ENCODE measurements at places on chromosomes 1 and 21.

- no peak for DNase-seq
These were observed 54.8 kb downstream of the RAB3GAP2 start for GRCh38 chr1:220217383-220217988.

GRCh38 chr1:224730965-224731364 is 114.8 kb downstream of the CNIH3 start:
- DNase-seq: no peak

GRCh38 chr1:16387201-16388188 is 20.5 kb downstream of the SZRD1 start:
- no peak for DNase-seq

DNA sequence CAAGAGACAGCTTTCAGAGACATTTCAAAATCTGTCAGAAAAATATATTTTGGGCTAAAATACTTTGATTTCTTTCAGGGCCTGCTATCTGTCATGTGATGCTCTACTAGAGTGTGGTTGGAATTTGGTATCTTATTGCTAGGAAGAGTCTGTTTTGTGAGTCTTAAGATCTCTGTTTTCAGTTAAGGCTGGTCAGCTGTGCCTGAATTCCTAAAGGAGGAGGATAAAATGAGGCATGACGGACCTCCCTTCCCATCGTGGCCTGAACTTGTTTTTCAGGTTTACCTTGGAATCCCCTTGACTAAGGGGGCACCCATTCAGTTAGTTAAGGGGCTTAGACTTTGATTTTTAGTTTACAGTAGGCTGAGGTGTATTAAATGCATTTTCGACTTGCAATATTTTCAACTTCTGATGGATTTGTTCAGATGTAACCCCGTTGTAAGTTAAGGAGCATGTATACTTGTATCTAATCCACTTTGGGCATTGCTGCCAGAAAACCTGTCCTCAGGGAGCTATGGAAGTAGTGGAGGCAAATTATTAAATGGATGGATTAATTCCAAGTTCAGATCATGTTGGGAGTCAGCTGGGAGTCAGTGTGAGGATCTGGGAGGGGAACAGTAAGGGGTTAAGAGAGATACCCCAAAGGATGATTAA is 18.3 kb downstream of the CAPN2 start:
- DNase-seq: no peak

- no peak for DNase-seq
These were observed 51.3 kb upstream of the RIPK4 start for GRCh38 chr21:41817877-41818855.

- DNase-seq: no peak
These were observed 147.0 kb downstream of the CLEC20A start for GRCh38 chr1:178349801-178350200.

GRCh38 chr1:32681509-32681908 is 21.1 kb downstream of the SYNC start:
- DNase-seq: no peak

DNA sequence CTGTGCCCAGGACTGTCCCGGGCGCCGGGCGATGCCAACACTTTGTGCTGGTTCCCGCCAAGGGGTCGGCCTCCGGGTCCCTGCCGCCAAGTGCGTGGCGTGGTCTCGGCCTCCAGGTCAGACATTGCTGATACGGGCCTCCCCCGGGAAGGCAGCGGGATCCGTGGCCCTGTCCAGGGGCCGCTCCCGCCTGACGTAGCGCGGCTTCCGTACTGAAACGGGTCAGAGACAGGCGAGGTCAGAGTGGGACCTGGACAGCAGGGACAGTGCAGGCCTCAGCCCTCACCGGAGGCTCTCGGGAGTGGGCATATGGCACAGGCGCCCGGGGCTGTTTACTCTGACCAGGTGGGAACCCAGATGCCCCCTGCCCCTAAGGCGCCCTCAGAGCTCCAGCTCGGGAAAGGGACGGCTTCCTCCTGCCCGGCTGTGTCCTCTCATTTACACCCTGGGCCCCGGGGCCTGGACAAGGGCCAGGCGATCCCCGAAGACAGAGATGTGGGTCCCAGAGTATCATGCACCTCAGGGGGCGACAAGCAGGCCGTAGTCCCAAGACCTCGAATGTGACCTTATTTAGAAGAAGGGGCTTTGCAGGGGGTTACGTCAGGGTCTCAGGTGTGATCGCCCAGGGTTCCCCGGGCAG is 8.8 kb upstream of the RNF223 start:
- no peak for DNase-seq

DNA sequence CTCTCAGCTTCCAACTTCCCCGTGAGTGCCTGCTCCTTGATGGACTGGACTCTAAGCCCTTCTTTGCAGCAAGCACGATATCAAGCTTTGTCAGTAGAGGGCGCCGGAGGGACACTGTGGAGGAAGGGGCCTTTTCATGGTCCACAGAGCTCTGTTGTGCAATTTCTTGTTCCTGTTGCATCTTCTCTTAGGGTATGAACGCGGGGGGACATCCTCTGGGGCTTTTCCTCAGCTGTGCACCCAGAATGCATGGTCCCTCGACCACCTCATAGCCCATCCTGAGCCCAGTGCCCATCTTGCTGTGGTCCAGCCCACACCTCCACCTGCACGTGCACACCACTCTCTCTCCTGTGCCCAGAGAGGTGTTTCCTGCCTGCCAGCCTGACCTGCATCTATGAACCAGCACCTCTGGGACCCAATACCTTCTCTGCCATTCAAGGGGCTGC is 556.8 kb downstream of the PTPRU start:
- no peak for DNase-seq

- no peak for DNase-seq
These were observed 32.8 kb downstream of the DPT start for GRCh38 chr1:168696125-168696760.

- DNase-seq: no peak
These were observed 24.2 kb downstream of the TNFRSF9 start for GRCh38 chr1:7916501-7916830.

DNA sequence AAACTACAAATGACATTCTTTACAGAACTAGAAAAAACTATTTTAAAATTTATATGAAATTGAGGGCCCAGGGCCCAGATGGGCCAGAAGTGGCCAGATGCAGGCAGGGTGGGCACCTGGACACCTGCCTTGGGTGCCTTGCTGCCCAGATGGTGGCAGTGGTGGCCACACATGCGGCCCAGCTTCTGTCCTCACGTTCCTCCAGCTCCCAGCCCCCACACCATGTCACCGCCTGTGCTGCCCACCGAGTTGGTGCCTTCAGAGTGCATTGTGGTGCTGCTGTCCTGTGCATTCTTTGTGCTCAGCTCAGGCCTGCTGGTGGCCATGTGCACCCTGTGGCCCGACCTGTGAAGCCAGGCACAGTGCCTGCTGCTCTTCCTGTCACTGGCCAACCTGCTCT is 216.8 kb upstream of the CXADR start:
- DNase-seq: no peak

DNA sequence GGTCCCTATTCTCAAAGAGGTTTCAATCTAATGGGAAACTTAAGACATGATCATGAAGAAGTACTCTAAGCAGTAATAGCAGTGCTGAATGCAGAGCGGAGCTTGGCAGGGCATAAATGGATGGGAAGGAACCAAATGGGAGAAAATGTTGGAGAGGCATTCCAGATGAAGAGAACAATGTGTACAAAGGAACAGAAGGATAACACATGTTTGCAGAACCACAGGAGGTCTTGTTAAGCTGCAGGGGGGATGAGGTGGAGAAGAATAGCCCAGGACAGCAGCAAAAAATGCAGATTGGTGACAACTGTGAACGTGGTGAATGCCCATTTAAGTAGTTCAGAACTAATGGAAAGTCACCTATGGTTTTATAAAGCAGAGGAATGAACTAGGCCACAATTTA is 99.1 kb downstream of the ASTN1 start:
- no peak for DNase-seq

DNA sequence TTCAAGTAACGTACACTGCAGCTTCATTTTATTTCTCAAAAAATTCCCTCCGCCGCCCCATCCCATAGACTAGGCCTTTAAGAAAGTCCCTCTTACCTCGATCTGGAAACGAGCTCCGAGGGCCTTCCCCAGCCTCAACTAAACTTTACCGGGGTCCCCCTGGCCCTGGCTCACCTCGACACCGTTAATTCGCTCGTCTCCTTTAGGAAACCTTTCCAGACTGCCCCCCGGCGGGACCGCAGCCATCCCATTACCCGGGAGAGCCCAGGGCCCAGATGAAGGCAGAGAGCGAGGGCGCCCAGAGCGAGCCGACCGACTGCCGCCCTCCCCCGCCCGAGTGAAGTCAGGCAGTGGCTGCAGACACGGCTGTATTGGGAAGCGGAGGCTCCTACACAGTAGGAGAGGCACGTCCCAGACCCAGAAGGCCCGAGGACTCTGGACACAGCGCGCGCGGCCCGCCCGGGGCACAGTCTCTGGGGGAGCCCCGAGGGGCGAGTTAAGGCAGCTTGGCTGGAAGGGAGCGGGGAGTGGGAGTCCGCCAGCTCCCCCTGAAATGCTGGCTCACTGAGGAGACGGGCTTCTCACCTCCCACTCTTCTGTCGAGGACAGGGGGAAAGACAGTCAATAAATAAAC is 14.6 kb downstream of the SEMA6C start:
- no peak for DNase-seq

DNA sequence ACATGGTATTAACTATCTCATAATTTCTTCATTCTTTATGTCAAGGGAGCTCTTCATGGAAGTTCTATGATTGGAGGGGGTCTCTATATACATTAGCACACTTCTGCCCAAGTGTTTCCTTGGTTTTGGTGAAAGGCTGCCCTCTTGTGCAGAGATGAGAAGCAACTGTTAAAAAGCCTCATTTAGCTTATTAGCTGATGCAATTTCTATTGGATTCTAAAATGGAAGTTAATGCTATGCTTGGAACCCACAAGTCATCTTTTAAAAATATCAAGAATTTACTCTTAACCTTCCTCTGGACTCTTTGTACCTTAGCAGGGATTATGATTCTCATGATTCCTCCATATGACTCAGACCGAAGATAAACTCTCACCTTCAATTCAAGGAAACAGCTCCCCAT is 328.9 kb downstream of the PTBP2 start:
- DNase-seq: no peak

GRCh38 chr1:156002188-156002911 is 18.4 kb downstream of the SSR2 start:
- DNase-seq: no peak

DNA sequence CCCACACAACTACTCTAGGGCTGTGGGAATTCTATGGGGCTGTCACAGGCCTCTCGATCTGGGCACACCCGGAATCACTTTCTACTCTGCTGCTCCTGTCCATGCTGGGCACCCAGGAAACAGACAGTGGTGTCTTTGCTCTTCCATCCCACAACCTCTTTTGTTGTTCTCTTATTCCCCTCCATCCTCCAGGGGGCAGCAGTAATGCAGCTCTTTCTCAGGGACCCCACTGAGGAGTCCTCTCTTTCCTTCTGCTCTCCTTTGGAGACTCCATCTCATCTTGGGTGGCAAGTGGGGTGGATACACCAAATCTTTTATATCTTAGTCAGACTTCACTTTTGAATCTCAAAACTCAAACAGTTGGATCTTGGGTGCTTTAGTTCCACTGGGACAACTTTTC is 206.3 kb downstream of the HS2ST1 start:
- DNase-seq: no peak

DNA sequence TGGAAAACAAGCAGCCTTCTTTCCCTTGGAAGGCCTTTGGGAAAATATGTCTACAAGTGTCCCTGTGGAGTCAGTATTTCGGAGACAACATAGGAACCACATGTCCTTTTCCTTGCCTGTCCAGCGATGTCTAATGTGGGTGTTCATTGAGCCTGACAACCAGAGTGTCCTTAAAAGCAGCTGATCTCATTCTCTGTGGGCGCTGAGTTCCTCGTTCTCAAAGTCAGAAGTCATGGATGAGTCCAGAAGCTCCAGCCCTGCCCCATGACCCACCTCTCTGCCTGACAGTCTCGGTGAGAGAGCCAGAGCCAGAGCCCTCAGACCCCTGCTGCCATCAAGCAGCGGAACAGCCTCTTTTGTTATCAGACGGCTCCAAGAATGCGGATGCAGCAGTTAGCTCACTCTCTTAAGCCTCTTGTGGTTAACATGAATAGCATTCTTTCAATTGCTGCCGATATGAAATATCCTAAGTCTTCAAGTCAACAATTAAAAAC is 329.2 kb downstream of the TGFB2 start:
- no peak for DNase-seq

DNA sequence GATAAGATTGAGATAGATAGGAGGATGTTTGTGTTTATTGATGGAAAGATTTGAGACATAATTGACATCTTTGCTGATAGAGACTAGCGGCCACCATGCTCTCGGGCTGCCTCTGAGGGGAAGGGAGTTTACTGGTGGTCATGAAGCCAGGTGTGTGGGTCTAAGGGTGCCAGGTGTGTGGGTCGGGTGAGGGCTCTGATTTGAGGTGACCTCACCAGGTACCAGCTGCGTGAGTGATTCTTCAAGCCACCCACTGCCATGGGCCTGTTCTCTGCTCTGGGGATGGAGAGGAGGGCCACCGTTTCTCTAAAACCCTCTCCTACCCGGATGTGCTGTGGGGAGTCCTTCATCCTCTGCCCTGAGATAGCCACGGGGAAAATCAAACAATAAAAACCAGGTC is 3.2 kb downstream of the UBASH3A start:
- no peak for DNase-seq

DNA sequence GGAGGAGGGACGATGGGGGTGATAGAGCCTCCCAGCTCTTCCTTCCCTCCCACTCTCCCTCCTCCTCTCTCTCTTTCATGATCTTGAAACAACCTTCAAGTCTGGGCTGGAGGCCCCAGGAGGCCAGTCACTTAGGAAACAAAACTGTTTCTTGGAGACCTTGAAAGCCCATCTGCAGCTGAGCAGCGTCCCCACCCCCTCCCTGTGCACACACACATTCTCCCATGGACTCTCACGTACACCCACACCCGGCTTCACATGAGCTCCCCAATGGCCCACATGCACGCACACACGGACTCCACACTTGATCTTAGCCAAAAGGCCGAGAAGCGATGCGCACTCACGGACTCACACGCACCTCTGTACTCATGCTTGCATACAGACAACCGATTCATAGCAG is 3.2 kb upstream of the ATP1A2 start:
- no peak for DNase-seq

GRCh38 chr1:201795066-201795465 is 33.9 kb upstream of the IPO9 start:
- DNase-seq: no peak

DNA sequence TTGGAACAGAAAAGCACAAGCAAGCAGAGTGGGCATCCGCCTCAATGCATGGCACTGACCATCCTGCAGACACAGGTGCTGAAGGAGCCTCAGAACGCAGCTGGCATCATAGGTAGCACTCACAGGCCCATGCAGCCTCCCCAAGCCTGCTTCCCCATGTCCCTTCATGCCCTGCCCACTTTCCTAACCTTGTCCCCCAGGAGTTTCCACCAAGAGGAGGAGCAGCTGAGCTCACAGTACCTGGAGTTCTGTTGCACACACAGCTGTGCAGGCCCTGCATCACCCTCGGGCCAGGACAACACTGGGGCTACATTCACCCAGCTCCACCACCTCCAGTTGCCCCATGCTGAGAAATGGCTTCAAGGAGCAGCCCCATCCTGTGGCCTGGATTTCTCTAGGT is 83.4 kb downstream of the SETD4 start:
- DNase-seq: no peak

GRCh38 chr1:145747398-145748247 is 28.3 kb downstream of the CD160 start:
- no peak for DNase-seq
